ENCODE measurements at places on chromosomes 4 and X. TPM values are rescaled to one million over a fixed set of nuclear protein-coding genes. Genes with fewer than 3 reads are reported as not detected.

DNA sequence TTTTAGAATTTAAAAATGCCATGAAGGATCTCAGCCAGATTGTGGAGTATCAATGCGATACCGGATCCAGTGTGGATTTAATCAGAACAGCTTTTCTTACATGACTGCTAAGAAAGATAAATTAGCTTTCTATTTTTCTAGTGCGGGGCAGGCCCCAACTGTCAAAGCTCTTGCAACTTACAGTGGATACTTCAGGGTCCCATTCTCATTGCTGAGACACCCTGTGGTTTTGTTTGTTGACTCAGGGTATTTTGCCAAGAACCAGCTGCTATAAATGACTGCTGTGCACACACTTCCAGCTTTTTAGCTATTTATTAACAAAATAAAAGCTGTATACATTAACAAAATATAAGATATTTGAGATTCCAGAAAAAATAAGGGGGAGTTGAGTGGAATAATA lies 166.4 kb downstream of the DCLK2 start:
- no peaks in the 10 kb centered on the region for H3K4me1 ChIP-seq
- no peaks in the 10 kb centered on the region for H3K36me3 ChIP-seq
- no peak overlapping the region for H3K4me3 ChIP-seq
- DNase-seq: no peak
- H3K27ac ChIP-seq: no peak overlapping the region
- no peaks in the 10 kb centered on the region for H3K27me3 ChIP-seq

GRCh38 chrX:40168480-40169011 lies 70.8 kb upstream of the BCOR start:
- H3K27ac ChIP-seq: no peak overlapping the region
- H3K4me1 ChIP-seq: peaks cover 12% of the 10 kb centered on the region
- H3K27me3 ChIP-seq: no peaks in the 10 kb centered on the region
- H3K4me3 ChIP-seq: no peak overlapping the region
- DNase-seq: no peak

DNA sequence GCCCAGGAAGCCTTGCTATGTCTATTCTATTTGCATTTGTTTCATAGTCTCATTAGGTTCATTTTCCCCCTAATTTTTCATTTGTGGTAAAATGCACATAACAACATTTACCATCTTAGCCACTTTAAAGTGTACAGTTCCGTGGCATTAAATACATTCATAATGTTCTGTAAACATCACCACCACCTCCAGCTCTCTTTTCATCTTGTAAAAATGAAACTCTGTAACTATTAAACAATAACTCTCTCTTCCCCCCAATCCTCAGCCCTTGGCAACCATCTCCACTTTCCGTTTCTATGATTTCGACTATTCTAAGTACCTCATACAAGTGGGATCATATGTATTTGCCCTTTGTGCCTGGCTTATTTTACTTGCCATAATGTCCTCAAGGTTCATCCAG lies 19.9 kb downstream of the ARHGEF38 start:
- H3K27ac ChIP-seq: no peak overlapping the region
- DNase-seq: no peak
- no peak overlapping the region for H3K4me3 ChIP-seq
- no peaks in the 10 kb centered on the region for H3K27me3 ChIP-seq

Gene PLRG1
- 28.4 TPM for total RNA-seq

DNA sequence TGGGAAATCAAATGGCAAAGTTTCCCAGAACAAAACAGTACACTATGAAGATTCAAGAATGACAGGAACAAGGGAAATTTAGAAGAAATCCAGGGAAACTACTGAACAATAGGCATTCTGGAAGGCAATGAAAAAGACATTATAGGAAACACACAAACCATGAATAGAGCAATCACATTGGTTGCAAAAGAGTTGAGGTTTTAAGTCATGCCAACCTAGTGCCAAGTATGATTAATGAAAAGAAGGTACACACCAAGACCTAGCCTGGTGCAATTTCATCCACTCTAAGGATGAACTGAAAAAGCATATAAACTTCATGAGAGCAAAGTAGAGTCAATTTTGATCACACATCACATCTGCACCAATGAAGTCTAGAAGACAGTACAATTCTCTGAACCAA lies 326.9 kb downstream of the PDHA2 start:
- no peaks in the 10 kb centered on the region for H3K27me3 ChIP-seq
- no peaks in the 10 kb centered on the region for H3K36me3 ChIP-seq
- H3K27ac ChIP-seq: no peak overlapping the region
- H3K4me1 ChIP-seq: no peaks in the 10 kb centered on the region

DNA sequence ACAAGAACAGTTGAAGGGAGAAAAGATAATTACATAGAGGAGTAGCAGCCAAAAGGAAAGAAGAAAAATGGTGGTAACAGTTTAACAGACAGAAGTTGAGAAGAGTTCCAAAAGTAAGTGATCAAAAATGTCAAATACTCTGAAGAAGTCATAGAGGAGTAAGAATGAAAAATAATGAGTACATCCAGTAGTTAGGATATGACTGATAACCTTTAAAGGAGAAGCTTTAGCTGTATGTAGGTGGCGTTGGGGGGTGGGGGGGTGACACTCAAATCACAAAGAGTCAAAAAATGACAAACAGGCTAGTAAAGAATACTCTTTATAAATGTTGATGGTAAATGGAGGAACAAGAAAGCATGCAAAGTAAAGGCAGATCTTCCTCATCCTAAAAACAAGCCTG lies 40.6 kb downstream of the RAB33A start:
- H3K4me1 ChIP-seq: no peaks in the 10 kb centered on the region
- DNase-seq: no peak
- H3K27me3 ChIP-seq: no peaks in the 10 kb centered on the region
- H3K27ac ChIP-seq: no peak overlapping the region
- H3K4me3 ChIP-seq: no peak overlapping the region
- H3K36me3 ChIP-seq: peaks cover 2% of the 10 kb centered on the region

Gene CTAG2
- total RNA-seq: not detected

DNA sequence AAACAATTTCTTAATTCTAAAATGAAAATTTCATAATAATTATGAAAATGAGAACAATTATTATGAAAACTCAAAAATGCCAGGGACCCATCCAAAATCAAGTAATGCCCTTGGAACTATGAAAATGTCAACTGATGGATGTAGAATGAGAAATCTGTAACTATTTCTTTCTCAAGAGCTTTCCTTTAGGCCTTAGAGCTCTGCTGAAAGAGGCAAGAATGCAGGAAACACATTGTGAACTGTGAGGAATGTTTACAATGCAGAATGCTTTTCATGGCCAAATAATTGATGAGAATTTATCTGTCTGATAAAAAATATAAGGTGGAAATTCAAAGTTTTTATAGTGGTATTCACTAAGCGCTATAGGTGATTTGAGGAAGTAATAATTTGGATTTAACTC lies 207.1 kb upstream of the PCDH18 start:
- H3K27ac ChIP-seq: no peak overlapping the region
- H3K4me1 ChIP-seq: no peaks in the 10 kb centered on the region
- DNase-seq: no peak

Gene PFKFB1
- 2.9 TPM for total RNA-seq

Gene COL25A1
- 4.4 TPM for total RNA-seq

- H3K4me3 ChIP-seq: no peak overlapping the region
- no peak for DNase-seq
- H3K4me1 ChIP-seq: no peaks in the 10 kb centered on the region
- H3K27ac ChIP-seq: no peak overlapping the region
- H3K36me3 ChIP-seq: no peaks in the 10 kb centered on the region
These were observed 136.5 kb upstream of the GALNTL6 start for GRCh38 chr4:171676555-171677215.

DNA sequence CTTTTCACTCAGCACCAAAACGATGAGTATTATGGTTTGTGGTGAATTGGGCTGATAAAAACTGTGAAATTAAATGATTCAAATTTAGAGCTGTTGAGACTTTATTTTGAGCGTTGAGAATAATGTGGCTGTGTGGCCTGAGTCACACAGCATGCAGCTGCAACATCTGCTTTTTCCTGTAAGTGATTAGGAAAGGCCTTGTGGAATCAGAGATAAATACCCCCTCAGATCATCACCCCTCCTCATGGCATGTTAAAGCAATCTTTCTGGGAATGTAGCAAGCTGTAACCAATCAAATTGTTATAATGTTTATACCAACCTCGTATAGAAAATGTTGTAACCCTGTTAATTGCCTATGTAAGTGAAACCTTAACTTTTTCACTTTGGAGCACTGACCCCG lies 90.0 kb upstream of the GRPR start:
- no peak for DNase-seq
- H3K4me1 ChIP-seq: no peaks in the 10 kb centered on the region
- no peaks in the 10 kb centered on the region for H3K36me3 ChIP-seq
- H3K27me3 ChIP-seq: no peaks in the 10 kb centered on the region
- H3K4me3 ChIP-seq: no peak overlapping the region

GRCh38 chr4:30755346-30755745 lies 35.2 kb downstream of the PCDH7 start:
- H3K36me3 ChIP-seq: no peaks in the 10 kb centered on the region
- no peak for DNase-seq
- no peak overlapping the region for H3K27ac ChIP-seq
- H3K4me1 ChIP-seq: no peaks in the 10 kb centered on the region
- no peak overlapping the region for H3K4me3 ChIP-seq

Gene TASL
- 1.2 TPM for total RNA-seq

- H3K4me3 ChIP-seq: no peak overlapping the region
- H3K27me3 ChIP-seq: no peaks in the 10 kb centered on the region
- H3K27ac ChIP-seq: no peak overlapping the region
- no peaks in the 10 kb centered on the region for H3K36me3 ChIP-seq
- no peaks in the 10 kb centered on the region for H3K4me1 ChIP-seq
These were observed 3.8 kb downstream of the TCEAL9 start for GRCh38 chrX:103360092-103360491.

DNA sequence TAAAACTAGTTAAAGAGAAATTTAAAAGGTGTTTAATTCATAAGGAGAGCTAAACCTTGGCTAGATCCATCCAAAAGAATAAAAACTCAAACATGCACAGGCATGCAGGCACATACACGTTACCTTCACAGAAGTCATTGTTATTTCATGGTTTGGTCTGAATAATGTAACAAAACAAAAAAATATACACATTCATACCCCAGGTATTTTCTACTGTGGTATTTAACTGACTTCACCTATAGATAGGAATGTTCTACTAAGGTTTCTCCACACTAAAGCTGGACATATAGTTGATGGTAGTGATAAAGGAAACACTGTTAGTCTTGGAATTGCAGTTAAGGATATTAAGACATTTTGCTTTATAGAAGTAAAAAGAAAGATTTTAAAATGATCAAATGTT lies 283.6 kb upstream of the PCDH10 start:
- H3K27me3 ChIP-seq: no peaks in the 10 kb centered on the region
- H3K4me3 ChIP-seq: no peak overlapping the region
- DNase-seq: no peak
- no peaks in the 10 kb centered on the region for H3K36me3 ChIP-seq
- H3K27ac ChIP-seq: no peak overlapping the region

DNA sequence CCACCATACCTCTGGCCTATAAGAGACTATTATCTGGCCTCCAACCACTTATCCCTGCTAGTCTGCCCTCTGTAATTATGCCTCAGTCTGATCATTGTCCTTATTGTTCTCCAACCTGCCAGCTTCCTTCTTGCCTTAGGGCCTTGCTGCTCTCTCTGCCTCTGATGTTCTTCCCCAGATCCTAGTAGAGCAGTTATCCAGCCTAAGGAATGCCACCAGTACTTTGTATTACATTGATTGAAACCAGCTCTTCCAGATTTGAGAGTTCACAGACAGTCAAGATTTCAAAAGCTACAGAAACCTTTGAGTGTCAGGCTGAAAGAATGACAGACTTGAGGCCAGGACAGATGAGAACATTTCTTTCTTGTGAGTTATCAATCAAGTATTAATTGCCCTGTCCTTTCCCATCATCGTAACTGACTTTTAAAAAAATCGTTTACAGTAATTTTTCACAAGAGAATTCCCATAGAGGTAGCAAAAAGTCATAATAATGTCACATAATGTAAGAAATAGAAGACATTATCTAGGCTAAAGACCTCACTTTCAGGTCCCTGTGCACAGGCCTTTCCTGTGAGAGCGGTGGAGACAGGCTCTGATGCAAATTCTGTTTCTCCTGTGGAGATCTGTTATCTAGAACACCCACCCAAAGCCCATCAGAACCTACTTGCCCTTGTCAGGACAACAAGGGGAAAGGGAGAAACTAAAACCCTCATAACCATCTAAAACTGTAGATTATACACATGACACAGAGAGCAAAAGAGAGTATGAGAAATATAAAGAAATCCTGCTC lies 64.1 kb upstream of the GUCY1A1 start:
- no peak overlapping the region for H3K27ac ChIP-seq
- DNase-seq: no peak
- no peaks in the 10 kb centered on the region for H3K4me1 ChIP-seq

Gene SH3RF1
- total RNA-seq: 7.9 TPM

Gene COQ2
- total RNA-seq: 13.6 TPM
